ENCODE measurements at places on chromosomes 5 and 9.

DNA sequence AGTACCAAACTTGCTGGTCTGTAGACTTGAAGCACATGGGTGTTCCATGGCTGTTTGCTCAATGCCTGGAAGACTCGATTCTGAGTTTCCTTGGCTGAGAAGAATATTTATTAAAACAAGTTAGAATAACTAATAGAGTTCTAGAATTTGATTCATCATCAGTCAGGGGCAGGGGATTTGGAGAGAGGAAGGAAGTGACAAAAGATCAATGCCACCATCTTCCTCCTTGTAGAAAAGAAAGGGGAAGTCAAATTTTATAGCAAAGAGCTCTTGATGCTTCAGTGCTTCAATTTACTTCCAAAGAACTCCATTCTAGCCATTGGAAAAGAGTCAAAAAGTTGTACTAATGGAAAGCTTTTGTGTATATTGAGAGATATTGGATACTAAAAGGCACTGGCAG is 236.3 kb downstream of the MCTP1 start:
- DNase-seq: no peak

- no peak for DNase-seq
These were observed 51.9 kb downstream of the SEC61B start for GRCh38 chr9:99274016-99274415.

DNA sequence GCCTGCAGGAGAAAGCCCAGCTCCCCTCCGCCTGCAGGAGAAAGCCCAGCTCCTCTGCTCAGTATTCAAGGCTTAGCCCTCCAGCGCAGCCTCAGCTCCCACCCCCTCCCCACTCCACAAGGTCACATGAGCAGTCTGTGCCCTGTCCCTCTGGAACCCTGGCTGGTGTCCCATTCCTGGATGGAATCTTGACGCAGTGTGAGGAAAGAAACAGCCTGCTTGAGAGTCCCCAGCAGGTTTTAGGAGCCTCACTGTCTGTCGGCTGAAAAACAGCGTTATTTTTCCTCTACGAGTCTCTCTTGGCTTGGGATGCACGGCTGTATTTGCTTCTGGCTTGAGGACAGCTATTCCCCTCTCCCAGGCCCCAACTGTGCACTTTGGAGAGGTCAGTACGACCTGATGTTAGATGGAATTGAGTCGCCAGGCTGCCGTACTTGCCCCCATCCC is 210.1 kb upstream of the TRIM32 start:
- DNase-seq: peak; percentile 38

DNA sequence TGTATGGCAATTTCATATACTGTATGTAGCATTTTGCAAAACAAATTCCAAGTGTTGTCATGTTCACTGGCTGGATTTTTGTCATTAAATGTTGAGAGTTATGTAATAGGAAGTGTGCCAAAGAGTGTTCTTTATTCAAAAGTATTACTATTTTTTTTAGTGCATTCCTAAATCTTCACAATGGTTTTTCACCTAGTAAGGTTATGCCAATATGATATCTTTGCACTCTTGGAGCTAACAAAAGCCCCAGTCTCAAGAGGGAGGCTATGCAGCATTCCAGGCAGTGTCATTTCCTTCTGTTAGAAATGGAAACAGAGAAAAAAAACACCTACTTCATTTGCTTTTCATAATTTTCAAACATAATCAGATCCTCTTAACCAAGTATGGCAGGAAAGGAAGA is 5.1 kb upstream of the SSBP2 start:
- no peak for DNase-seq

DNA sequence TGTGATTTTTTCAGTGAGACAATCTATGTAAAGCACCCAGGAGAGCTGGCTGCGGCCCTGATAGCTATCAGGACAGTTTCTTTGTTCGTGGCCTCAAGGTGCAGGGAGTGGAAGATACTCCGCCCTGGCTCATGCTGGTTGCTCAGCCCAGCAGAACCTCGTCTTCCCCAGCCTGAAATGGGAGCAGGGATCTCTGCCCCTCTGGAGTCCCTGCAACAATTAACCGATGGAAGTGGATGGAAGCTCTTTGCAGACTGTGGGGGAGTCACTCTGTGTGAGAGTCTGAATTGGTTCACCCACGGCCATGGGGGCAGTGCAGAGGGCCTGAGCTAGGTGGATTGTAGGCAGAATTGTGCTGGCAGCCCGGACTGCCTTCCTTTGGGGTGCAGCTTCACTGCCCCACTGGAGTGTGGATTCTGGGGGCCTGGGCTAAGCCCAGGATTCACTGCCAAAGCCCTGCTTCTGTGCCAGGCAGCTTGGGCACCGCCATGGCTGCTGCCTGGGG is 2.8 kb downstream of the AIF1L start:
- no peak for DNase-seq

DNA sequence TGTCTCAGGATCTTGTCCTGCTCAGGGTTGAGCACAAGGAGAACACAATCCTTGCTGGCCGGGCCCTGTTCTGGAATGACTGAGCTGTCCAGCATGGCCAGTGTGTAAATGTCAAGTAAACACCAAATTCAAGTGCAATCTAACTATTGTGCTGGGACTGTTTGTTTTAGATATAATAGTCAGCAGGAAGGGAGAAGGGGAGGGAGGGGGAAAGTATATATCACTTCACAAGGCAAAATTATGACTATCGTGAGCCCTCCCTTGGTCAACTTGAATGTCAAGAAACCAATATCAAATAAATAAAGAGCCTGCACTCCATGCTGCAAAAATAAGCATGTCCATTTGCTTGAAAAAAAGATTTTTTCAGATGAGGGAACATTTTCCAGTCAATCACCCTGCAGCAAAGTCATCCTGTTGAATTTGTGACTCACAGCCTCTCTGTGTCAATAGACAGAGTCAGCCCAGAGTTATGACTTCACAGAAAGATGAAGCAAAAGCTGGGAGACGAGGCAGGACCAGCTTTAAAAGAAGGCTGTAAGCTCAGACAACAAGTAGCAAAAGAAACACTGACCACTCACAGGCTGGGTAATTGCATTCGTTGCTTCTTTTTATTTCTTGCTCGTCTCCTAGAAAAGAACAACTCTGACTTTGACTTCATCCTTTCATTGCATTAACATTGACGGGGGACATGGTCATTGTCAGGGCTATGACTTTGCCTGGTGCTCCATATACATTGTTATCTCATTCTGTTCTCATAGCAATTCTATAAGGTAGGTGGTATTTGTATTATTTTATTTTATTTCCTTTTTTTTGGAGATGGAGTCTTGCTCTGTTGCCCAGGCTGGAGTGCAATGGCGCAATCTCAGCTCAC is 15.3 kb upstream of the KLF4 start:
- no peak for DNase-seq

GRCh38 chr9:71403106-71403505 is 281.7 kb upstream of the TRPM3 start:
- no peak for DNase-seq

DNA sequence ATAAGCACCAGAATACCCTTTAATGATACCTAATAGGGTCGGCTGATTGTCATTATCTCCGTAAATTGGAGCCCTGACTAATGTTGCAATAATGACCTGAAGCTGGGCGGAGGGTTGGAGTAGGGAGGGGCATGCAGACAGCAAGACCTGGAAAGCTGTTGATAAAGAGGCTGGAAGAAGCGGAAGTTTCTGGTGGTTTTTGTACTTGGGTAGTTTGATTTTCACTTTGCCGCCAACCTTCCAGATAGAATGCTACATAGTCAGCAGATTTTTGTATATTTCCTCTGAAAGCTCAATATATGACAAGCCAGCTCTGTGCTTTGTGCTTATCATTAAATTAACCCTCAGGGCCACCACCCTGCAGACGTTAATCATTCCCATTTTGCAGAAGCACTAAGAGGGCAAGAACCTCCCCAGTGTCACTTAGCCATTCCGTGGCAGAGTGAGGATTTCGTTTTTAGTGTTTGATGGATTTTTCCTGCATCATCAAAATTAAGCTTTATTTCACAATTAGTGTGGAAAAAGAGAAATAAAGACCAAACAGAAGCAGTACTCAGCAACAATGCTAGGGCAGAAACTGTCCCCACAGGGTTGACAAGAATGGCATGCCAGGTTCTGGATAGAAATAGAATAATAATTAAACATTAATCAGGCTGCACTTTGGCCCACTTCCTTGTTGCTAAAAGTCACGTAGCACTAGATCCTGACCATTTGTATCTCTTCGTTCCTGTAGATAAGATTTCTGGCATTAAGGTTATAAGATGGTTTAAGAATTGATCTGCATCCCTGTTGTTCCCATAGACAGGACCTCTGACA is 34.7 kb downstream of the DIRAS2 start:
- no peak for DNase-seq

DNA sequence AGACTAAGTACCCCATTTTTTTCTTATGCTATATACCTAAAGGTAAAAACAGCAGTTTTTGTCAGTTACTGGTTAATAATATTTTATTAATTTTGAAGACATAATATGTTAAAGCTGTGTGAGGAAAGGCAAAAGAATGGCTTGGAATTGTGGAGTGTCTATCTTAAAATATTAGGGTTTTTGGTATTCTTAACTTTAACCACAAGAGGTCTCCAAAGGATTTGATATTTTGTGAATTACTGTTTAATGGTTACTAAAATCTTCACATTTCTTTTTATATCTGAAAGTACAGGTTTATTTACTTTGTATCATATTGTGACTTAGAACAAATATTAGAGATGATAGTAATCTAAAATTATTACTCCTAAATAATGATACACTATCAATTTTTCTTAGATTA is 32.0 kb upstream of the DHFR start:
- peak; percentile 49 for DNase-seq

GRCh38 chr5:180313677-180314505 is 22.0 kb upstream of the MAPK9 start:
- DNase-seq: no peak

GRCh38 chr5:177132136-177133095 is 1.2 kb upstream of the NSD1 start:
- DNase-seq: peak; percentile 35

DNA sequence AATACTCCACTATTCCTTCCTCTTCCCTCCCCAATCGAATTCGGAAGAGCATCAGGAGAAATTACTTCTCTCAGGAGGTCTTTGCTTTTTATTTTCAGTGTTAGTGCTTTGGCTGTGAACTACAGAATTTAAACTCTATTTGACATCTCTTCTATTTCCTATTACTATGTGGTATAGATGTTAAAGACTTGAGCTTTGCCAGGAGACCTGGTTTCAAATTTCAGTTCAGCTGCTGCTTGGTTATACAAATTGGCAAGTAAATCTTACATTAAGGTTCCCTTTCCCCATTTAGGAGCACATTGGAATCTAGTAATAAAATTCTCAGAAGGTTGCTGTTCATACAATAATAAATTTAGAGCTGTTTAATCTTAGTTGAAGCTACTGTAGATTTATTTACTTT is 13.1 kb downstream of the UHRF2 start:
- DNase-seq: no peak

- no peak for DNase-seq
These were observed 670.5 kb upstream of the SEMA6A start for GRCh38 chr5:117245130-117245529.

DNA sequence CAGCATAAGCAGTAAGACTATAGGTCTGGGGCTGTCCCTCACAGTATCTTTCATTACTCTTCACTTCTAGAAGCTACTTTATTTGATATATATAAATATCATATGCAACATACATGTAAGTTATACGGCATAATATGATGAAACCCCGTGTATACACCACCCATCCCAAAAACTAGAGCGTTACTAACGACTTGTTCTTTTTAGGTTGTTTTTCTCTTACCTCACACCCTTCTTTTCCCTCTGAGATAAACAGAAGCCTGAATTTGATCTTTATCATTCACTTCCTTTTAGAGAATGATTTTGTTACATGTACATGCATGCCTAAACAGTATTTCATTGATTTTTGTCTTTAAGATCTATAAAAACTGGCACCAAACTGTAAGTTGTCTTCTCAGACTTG is 3.7 kb downstream of the TRMO start:
- DNase-seq: no peak

DNA sequence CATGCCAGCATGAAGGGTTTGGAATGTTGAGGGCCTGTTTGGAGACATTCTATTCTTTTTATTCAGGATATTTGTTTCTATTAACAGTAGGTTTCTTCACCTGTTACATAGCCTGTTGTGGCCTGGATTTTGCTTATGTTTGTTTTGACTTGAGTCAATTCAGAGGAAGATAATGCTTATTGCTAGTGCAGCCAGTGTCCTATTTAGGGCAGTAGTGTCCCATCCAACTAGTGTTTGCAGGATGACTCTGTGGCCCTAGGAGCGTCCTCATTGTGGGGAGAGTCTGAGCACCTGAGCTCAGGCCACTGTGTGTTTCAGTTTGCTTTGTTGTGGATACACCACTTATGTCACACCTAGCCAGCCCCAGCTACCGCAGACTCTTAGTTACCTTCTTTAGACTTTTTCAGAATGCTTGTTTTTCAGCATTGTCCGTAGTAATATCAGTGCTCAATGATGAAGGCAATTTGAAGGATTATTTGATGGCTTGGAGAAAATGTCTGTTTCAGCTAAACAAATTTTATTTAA is 90.3 kb downstream of the ARHGEF28 start:
- no peak for DNase-seq

DNA sequence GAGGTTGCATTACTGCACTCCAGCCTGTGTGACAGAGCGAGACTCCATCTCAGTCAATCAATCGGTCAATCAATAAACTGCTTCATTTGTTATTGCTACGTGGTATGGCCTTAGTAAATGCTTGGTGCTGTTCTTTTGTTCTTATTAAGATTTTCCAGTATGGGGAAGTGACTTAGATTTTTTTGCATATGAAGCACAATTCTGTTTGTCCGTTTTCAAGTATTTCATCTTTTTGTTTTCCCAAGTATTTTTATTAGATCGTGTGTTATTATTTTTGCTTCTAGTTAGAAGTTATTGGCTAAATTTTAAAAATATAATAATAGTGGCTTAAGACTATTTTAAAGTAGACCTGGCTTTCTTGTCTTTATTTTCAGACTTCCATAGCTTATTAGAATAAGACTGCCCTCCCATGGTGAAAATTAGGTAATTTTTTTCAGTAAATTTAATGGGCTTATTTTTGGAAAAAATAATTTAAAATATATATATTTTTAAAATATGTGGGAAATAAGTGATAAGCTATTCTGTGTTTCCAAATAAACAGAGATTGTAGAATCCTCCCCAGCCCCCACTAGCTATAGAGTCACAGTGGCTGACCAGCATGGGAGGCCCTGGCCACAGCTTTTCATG is 14.7 kb upstream of the OMD start:
- peak; percentile 16 for DNase-seq

DNA sequence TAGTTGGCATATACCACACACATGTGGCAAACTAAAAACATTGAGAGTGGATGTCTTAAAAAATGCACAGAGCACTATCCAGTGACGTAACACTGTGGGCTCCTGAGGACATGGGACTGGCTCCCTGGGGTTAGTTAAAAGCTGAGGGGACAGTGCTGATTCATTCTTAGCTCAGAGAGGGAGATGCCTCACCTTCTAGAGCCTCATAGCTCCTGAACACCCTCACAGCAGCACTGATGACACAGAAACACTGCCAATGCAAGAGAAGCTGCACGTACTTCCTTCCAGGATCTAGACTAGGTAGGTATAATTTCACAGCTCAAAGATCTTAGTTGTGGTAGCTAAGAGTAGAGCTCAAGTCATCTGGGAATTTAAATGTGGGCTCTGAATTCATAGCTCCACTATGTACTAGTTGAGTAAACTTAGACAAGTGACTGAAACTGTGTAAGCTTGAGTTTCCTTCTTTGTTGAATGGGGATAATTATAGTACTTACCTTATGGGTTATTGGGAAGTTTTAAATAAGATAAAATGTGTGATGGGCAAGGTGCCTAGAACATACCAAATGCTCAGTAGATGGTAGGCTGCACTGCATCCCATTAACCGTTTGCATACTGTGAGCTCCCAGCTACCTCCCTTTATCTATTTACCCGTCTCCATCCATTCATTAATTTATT is 279.9 kb downstream of the ASTN2 start:
- DNase-seq: no peak

- peak; percentile 12 for DNase-seq
These were observed 89.5 kb upstream of the GRIA1 start for GRCh38 chr5:153400931-153401330.
